ENCODE measurements at places on chromosomes 1 and 21.

- no peak for DNase-seq
These were observed 337.1 kb upstream of the KAZN start for GRCh38 chr1:14261395-14261794.

- no peak for DNase-seq
These were observed 12.9 kb upstream of the ERI3 start for GRCh38 chr1:44367944-44368343.

- DNase-seq = no peak
These were observed 41.4 kb downstream of the NEXN start for GRCh38 chr1:77929806-77930205.

GRCh38 chr1:228098323-228098931 is 4.7 kb downstream of the C1orf35 start:
- DNase-seq = no peak

DNA sequence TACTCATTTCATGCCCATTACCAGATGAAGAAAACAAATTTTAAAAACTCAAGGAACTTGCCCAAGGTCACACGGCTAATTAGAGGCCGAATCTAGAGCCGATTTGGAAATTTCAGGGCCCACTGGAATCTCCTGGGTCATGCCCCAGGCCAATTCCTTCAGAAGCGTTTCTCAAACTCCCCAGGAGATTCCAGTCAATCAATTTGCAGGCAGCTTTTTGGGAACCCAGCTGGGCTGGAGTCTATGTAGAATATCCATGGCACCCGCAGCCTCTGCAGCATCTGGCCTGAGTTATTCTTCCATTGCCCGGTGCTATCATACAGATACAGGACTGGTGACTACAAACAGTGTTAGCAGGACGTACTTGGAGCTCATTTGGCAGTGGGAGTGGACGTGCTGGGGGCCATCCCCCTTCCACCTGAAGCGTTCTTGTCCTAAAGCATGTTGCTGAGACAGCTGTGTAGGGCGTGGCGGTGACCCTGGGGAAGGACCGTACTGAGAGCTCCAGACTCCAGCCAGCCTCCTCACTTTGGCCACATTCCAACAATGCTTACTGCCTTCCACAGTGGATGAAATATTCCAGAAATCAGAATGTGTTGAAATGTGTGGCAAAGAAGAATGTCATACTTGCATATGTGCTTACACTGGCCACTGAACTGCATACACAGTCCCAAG is 38.3 kb downstream of the ABCG1 start:
- no peak for DNase-seq

- no peak for DNase-seq
These were observed 58.9 kb downstream of the DDX20 start for GRCh38 chr1:111814642-111815041.

DNA sequence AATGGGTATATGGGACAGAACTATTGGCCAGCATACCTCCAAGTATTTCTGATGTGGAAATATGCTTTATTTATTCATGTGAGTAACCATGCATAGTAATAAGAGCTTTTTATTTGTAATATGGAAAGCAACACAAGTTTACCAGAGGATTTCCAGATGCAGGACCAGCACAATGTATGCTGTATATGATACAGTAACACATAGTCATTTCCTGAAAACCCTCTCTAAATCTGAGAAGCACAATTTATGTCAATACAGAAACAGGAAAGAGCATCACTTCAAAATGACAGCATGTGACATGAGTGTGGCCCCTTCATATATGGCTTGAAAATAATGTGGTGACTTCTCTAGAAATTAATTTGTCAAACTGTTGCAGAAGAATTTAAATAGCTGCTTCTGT is 1134.7 kb upstream of the ADGRL2 start:
- no peak for DNase-seq

DNA sequence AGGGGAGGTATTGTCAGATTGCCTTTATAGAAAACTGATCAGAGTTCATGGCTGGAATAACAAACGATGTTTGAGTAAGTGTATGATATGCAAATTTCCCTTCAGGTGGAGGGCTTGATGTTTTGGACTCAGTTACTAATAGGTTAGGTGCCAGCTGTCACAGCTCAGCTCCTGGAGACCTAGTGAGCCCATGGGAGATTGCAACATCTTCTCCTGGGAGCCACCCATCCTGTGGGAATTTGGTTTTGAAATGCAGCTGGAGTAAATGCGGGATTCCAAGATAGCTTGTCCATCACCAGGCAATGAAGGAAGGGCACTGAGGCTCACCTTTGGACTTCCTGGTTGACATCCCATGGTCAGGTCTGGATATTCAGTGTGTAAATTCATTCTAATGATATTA is 211.4 kb upstream of the NRIP1 start:
- no peak for DNase-seq

DNA sequence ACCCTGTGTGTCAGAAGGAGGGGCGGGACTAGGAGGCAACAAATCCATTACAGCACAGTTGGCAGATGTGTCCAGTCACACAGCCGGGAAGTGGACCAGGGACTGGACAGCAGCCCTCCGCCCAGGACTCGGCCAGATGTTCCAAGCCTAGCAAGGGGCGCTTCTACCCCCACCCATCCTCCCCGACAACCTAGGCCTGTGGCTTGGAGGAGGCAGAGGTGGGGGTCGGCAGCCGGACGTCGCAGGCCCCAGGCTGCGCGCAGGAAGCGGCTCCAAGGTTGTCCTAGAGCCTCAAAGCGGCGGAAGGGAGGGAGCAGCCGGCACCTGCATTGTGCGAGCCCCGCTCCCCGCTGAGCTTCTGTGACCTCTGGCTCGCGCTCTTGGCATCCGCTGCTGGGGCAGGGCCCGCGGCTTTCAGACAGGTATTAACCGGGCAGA is 20.6 kb upstream of the MYCL start:
- no peak for DNase-seq

DNA sequence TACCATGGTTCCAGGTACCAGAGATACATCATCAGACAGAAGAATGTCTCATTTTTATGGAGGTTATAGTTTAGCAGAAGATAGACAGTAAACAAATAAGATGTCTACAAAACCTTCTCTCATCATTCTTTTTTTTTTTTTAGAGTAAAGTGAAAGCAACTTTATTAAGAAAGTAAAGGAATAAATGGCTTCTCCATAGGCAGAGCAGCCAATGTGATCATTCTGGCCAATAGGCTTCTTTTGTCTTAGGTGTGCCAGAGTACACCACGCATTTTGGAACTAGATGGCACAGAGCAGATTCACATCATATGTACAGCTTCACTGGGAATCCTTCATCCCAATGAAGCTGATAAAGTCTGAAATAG is 428.2 kb downstream of the SMYD3 start:
- DNase-seq = no peak

- DNase-seq = no peak
These were observed 40.3 kb downstream of the MORN1 start for GRCh38 chr1:2350911-2351655.

- DNase-seq = peak; percentile 57
These were observed at the start of gene SFT2D2 for GRCh38 chr1:168225476-168226190. Gene SFT2D2 (plus strand): TSS chr1:168226004. CDS start chr1:168226080, 76 bp downstream.

- no peak for DNase-seq
These were observed 17.7 kb downstream of the CBR1 start for GRCh38 chr21:36087362-36088138.

DNA sequence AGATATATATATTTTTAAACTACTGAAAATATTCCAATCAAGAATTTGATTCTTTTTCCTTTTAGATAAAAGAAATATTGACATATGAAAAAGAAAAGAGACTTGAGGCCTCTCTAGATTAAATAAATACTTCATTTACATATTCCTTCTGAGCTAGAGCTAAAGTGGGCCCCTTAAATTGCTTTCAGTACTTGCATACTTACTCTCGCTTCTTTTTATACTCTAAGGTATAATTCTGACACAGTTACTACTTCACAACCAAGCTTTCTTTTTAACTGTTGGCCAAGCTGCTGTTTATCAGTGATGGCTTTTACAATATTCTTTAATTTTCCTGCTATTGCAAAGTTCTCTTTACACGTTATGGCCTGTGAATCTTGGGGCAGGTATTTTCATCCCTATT is 24.6 kb downstream of the EXTL2 start:
- DNase-seq = no peak

DNA sequence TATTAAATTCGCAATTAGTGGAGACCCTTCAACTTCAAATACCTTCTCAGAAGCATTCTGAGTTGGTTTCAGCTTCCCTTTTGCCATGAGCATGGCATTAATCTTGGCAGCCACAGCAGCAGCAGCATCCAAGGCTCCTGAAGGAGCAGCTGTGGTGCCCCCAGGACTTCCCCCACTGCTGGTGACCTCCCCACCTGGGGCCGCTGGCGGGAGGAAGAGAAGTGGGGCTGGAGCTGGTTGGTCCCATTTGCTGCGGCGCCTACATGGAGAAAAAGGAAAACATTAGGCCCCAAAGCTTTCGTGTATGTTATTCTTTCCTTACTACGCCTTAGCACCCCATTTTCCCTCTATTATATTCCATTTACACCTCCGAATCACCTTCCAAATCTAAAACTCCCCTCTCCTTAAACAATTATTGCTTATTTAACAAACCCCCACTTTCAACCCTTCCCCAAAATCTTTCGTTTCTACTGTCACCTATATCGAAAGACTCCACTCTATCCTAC is 569 bp downstream of the KHDC4 start:
- DNase-seq = no peak

DNA sequence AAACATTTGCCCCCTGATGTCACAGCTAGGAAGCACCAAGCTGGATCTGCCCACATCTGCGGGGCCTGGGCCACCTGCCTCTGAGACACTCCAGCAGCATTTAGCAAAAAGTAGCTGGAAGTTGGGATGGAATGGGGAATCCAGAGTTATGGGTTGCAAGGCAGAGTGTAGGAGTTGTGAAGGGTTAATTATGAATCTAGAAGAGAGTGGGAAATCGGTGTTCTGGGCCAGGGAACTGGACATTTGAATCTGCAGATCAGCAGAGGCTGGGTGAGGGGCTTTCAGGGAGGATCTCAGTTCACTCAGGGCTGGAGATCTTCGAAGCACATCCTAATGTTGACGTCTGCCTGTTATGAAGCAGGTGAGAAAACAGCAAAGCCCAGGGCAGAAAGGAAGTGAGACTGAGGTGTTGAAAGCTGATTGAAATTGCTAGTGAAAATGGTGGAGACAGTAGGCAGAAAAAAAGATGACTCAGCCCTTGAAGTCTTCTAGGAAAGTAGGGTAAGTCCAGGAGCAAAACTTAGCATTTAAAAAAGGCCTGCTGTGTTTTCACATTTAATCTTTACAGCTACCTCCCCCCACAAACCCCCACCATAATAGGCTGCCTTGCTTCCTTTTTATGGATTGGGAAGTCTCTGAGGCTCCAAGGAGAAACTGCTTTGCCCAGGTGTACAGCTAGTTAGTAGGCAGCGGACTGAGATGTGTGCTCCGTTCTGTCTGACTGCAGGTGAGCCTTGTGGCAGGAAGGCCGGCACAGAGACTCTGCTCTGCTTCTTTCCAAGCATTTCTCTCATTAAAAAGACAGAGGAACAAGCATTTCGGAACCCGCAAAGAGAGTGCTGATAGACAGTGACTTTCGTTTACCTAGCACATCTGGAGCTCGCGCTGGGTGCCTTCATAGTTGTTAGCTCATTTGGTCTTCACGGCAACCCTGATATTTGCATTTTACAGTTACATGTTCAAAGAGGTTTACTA is 7.2 kb downstream of the VANGL1 start:
- DNase-seq = no peak

- no peak for DNase-seq
These were observed 253.7 kb downstream of the HHAT start for GRCh38 chr1:210582205-210582970.

- DNase-seq = no peak
These were observed 431 bp downstream of the CLCN6 start for GRCh38 chr1:11806307-11806936.

DNA sequence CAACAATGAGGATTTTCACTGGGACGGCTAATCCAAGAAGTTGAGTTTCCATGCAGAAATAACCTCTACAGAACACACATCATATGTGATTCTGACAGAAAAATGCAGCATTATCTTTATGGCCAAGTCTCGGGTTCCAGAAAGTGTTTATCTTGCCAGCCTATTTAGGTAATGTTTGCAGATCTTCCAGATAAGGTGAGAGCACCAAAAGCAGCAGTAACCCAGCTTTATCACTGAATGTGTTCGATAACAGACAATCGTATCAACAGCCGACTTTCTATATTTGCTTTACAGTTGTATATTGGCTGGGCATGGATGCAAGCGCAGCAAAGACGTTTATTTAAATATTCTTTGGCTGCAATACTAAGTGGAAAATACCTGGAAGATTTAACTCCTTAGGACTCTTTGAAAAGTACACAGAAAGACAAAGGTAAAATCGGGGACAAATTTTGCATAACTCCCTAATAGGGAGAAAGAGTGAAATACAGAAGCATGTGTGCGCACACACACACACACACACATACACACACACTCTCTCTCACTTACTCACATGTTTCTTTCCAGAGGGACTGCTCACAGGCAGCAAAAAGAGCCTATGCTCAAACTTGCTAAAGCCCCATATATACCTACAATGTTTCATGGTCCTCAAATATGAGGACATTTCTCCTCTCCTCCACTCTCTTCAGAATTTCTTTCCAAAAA is 3.0 kb upstream of the CTSK start:
- no peak for DNase-seq

DNA sequence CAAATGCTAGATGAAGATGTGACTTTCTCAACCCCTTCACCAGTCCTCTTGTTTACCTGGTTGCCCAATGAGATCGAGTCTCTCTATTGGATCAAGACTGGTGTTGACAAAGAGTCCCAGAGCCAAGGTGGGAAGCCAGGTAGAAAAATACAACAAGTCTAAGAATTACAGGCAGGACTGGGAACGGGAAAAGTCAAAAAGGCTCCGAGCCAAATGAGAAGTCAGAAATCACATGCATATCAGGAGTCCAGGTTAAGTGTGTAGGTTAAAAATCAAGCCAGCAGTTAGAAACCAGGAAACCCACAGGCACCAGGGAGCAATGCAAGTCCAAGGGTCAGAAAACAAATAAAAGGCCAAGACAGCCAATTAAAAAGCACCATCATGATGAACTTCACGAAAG is 27.4 kb upstream of the DUSP23 start:
- DNase-seq = no peak

- no peak for DNase-seq
These were observed 3.6 kb downstream of the PRKAB2 start for GRCh38 chr1:147168626-147169058.

GRCh38 chr1:39080831-39081270 is 54.7 kb downstream of the NDUFS5 start:
- no peak for DNase-seq

- DNase-seq = peak; percentile 46
These were observed 2.5 kb upstream of the LMO4 start for GRCh38 chr1:87325982-87326738.

- DNase-seq = no peak
These were observed 126.2 kb upstream of the ETS2 start for GRCh38 chr21:38679534-38679933.

DNA sequence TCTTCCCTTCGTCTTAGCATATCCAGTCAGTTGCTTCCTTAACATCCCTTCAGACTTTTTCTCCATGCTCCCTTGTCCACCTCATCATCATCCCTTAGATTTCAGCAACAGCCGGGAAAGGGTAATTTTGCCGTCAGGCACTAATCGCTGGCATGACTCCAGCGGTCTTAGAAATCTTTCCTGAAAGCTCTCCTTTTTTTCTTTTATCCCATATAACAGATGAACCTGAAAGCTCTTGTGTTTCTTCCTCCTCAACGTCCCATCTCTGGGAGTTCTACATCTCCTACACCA is 10.4 kb upstream of the BOLA1 start:
- no peak for DNase-seq
